ENCODE measurements at places on chromosomes 7 and 10.

DNA sequence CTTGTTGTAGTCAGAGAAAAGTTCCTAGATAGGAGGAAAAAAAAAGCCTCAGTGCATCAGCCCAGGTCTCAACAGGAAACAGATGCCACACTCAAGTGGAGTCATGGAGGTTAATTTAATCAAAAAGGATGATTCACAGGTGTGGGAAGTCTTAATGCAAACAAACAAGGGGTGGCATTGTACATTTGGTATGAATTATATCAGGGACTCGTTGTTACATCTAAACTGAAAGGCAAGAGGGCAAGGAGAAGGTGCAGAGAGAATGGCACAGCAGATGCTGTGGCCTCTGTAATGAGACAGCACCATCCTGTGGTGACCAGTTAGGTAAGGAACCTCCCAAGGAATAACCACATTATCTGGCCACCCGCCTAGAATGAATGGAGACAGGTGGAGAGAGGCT, 133.7 kb downstream of the PTPRZ1 start:
- no peak for DNase-seq

- DNase-seq = no peak
These were observed 29.4 kb downstream of the WDR86 start for GRCh38 chr7:151380199-151381097.

GRCh38 chr10:1268831-1269230, 212.6 kb downstream of the WDR37 start:
- no peak for DNase-seq

GRCh38 chr10:95289921-95290421, 832 bp downstream of the PDLIM1 start:
- no peak for DNase-seq

GRCh38 chr7:44122529-44122928, 819 bp downstream of the POLD2 start:
- DNase-seq = no peak

GRCh38 chr10:27192284-27192683, 37.1 kb downstream of the MASTL start:
- no peak for DNase-seq

- no peak for DNase-seq
These were observed 15.7 kb upstream of the SEMA3A start for GRCh38 chr7:84210301-84210700.

DNA sequence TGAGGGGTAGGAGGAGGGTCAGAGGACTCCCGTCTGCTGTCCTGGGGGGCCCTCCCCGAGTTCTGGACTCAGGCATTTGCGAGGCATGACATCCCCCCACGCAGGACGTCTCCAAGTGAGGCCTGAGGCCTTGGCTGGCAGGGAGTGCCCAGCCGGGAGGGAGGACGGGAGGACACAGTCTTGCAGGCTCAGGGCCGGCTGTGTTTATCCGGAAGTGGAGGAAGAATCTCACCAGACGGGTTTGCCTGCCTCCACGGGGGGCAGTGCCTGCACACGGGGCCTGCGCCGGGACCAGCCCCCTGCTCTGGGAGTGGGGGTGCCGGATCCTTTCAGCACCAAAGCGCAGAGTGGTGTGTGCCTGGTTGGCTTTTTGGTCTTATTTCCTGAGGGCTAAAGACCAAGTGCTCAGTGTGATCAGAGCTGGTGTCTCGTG, 10.9 kb downstream of the PWWP2B start:
- no peak for DNase-seq

Measured in left kidney (tissue), 8 donors.